ENCODE measurements at places on chromosomes 1 and 21. TPM values are rescaled to one million over a fixed set of nuclear protein-coding genes. Genes with fewer than 3 reads are reported as not detected.

GRCh38 chr21:37551331-37551992 is 184.9 kb downstream of the DYRK1A start:
- no peak for DNase-seq

Gene G0S2
- 1.4 TPM for total RNA-seq

DNA sequence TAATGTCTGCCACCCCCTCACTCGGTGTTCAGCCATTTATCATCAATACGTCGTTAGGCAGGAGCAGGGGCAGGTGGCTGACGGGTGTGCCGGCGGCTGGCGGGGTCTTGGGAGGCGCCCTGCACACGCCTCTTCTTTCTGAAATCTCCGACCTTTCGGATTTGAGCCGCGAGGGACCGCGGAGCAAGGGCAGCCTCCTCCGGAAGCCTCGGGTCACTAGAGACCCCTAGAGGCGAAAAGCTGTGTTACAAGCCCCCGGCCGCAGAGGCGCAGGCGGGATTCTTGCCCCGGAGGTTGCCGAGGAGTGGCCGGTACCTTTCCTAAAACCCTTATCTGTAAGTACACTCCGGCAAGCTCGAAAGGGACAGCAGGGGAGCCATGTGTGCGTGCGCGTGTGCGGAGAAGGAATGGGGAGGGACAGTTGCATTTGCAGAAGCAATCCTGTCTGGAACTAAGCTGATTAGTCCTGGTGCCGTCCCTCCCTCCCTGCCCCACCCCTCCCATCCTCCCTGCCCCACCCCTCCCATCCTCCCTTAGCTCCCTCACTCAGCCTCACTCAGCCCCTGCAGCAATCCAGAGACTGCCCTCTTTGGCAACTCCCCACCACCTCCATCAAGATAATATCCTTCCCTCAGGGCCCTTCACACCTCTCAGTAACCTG is 11.0 kb downstream of the BRINP2 start:
- no peak for DNase-seq

- no peak for DNase-seq
These were observed 5.7 kb downstream of the HAPLN2 start for GRCh38 chr1:156624814-156625435.

- no peak for DNase-seq
These were observed 7.1 kb downstream of the NRDC start for GRCh38 chr1:51871351-51871975.

DNA sequence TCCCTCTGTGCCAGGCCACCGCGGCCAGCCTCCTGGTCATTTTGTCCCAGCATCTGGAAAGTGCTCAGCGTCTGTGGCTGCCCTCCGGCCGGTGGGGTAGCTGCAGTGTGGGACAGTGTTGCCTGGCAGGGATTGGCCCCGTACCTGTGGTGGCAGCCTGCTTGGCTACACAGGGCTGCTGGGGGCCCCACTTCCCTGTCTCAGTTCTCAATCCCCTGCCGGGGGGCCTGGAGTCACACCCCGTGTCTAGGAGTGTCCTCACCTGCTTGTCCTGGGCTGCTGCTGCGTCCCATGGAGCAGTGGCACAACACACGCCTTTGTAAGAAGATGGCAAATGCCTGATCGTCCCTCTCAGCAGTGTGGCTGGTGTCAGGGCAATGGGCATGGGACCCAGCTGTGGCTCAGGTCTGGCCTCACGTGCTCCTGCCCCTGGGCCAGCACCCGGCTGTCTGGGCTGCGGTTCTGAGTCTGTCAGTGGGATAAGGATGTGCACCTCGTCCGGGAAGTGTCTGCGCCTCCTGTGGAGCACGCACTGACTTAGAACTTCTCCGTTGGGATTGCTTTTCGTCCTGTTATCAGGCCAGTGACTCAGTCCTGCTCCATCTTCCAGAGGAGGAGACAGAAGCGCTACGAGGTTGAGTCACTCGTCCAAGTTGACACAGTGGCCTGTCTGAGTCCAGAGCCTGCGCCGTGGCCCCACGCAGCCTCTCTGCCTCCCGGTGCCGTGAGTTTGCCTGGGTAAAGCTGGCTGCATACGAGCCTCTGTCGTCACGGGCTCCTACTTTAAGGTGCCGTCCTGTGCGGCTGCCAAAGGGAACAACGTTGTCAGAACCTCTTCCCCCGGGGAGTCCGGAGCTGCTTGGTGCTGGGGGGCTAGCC is 41.0 kb downstream of the CRYAA start:
- no peak for DNase-seq

Gene LAMB3
- 11.7 TPM for total RNA-seq

DNA sequence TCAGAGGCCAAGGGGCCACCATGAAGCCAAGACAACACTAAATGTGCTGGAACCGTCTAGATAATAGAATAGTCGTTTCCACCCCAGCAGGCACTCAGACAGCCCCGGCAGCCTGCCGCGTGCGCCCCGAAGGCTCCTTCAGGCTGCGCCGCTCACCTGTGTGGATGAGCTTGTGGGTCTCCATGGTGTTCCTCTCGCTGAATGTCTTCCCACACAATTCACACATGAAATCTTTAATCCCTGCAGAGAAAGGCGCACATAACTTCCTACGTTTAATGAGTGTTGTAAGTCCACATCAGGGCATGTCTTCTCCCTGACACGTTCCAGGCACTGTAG is 43.7 kb upstream of the RIPK4 start:
- no peak for DNase-seq

- no peak for DNase-seq
These were observed 652.5 kb downstream of the AMY1C start for GRCh38 chr1:104402178-104402577.

DNA sequence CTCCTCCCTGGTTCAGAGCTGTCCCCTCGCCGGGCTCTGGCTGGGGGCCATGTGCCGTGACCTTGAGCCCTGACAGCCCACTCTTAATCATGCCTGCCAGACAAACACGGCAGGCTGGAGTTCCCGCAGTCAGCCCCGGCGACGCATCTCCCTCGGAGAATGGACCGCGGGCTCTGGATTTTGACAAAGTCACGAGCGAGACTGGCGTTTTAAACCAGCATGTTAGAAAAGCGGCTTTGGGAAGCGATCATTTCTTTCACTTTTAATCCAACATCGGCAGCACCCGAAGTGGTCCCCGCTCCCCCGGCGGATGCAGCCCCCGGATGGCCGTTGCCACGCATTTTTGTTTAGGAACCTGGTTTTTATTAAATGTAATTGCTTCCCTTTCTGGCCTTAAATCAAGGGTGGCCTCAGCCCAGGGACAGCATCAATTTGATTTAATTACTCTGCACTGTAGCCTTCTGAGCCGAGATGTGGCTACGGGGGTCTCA is 70.9 kb downstream of the PRDM16 start:
- DNase-seq = no peak

DNA sequence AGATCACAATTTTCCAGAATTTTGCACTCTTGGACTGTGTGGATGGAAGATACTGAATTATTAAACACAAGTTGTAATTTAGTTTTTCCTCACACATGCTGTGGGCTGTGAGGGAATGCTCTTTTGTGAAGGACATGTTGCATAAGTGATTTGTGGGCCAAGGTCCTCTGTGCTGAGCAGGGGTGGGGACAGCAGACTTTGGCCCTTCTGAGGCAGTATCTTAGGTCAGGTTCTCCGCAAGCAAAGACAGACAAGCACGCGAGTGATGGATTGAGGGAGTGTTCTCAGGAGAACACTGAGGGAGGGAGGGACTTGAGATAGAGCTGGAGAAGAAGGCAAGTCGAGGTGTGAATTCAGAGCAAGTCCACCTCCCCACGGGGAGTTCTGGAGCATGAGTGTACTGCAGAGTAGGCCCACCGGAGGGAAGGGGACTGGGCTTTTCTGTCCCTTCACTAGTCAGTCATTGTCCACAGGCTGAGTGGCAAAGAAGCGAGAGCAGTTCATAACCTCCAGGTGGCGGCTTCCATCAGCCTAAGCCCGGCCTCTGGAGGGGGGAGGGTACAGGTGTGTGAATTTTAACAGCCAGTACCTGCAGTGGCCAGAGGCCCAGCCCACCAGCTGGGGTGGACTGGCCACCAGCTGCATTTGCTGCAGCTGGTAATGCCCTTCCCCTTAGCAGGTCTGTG is 19.1 kb upstream of the CD101 start:
- no peak for DNase-seq

DNA sequence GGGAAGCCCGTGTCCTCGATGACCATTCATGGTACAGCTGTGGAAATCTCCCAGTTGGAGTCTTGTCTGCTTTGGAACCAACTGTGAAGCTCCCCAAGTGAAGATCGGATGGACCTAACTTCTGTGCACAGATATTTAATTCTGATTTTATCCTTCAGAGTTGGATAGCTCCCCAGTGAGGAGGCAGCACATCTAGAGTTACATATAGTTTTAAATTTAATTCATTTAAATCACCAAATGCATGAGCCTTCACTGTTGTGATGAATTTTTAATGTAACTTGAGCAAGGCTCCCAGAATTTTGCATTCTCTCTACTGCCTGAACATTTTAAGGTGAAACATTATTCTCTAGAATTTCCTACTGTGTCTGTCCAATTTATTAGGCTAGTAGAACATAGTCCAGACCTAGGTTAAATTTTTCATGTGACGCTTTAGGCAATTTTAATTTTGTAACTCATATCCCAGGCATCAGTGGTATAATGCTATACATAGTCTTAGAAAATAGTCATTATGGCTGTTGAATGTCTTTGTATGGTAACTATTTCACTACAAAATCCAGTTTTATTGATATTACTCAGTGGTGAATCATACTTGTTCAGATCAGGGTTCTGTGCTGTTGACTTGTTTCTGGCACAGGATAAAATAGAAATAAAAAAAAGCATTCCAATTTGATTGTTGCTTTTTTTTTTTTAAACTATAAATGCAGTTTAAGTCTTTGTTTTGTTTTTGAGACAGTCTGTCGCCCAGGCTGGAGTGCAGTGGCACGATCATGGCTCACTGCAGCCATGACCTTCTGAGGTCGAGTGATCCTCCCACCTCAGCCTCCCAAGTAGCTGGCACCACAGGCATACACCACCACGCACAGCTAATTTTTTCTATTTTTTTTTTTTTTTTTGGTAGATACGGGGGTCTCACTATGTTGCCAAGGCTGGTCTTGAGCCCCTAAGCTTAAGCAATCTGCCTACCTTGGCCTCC is 66.9 kb downstream of the PRDM2 start:
- no peak for DNase-seq

- no peak for DNase-seq
These were observed 31.9 kb downstream of the GNPAT start for GRCh38 chr1:231272880-231273279.

DNA sequence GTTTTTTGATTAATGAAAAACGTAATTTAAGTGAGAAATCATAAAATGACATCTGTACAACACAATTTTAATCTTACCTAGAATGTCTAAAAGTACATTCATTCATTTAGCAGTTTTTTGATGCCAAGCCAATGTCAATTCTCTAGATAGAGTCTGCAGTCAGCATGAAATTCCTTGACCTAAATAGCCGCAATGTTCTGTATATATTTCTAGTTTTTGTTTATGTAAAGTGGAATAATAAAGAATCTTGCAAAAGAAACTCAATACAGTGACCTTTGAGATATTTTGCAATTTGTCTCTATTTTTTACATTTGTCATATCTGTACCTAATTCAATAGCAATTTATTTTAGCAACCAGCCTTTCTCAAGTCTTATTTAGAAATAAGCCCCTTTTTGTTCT is 176.0 kb downstream of the ATP6V1G3 start:
- no peak for DNase-seq

DNA sequence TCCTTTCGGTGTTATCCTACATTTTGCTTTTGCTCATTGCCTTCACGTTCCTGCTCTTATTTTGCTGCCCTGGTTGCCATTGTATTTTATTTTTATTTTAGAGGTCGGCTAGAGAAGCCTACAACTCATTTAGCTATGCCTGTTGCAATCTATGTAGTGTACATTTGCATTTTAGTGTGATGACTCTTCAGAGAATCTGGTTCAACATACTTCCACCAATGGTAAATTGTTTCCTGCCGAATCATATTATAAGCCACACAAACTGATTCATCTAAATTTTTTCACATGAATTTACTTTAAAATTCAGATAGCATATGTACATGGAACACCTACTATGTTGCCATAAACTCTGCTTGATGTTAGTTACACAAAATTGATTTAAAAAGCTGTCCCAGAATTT is 1596.9 kb downstream of the PLA2G4A start:
- DNase-seq = no peak

GRCh38 chr1:15592285-15592684 is 7.4 kb upstream of the AGMAT start:
- no peak for DNase-seq

DNA sequence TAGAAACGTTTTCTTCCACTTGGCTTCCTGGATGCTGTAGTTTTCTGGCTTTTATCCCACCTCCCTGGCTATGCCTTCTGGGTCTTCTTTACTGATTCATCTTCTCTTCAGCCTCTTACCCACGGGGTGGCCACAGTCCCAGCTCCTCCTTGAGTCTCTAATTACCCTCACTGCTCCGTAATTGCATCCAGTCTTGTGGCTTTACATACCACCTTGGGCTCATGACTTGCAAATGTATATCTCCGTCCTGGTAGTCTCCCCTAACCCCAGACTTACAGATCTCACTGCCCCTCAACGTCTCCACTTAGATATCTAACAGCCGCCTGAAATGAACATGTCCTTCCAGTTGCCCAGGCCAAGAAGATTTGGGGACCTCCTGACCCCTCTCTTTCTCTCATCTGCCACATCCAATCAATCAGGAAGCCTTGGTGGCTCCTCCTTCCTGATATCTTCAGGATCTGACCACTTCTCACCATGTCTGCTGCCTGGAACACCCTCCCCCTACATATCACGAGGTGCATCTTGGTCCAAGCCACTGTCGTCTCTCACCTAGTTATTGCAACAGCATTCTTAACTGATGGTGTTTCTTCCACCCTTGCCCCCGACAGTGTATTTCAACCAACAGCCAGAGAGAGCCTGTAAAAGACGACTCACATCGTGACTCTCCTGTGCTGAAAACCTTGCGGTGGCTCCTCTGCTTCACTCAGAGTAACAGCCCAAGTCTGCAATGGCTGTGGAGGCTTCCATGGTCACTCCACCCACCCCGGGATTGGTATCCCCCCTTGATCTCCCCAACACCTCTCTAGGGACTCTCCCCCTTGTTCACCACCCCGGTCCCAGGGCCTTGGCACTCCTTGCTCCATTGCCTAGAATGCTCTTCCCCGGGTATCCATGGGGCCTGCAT is 219.0 kb upstream of the POU3F1 start:
- DNase-seq = no peak

- no peak for DNase-seq
These were observed 39.5 kb downstream of the COQ8A start for GRCh38 chr1:226979517-226980121.

Gene LHX4
- not detected for total RNA-seq

DNA sequence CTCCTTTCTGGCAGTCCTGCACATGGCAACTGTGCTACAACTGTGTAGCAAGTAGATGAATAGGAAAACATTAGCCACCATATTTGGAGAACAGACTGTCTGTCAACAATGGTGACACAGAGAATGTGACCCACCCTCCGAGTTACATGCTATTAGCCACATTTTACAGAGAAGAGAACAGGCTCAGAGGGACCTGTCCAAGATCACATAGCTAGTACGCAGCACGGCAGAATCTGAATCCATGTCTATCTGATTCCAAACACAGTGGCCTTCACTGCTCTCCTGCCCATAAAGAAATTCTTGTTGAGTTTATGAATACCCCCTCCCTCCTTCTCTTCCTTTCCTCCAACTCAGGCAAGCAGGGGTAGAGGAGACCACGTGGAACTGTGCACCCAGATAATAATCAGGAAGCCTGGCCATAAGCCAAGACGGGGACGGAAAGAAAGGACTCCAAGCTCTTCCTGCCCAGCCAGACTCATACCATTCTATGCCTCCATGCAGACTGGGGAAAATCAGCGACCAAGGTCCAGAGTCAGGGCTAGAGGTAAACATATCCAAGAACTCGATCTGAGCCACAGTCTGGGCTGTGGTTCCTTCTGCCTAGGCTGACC is 78.8 kb downstream of the TRABD2B start:
- DNase-seq = no peak

Data from activated naive CD4-positive, alpha-beta T cell treated with anti-CD3 and anti-CD28 coated beads, Interleukin-2, amount 50 U/mL, for 72 hours (primary cell).